ENCODE measurements at places on chromosomes 12 and 14.

DNA sequence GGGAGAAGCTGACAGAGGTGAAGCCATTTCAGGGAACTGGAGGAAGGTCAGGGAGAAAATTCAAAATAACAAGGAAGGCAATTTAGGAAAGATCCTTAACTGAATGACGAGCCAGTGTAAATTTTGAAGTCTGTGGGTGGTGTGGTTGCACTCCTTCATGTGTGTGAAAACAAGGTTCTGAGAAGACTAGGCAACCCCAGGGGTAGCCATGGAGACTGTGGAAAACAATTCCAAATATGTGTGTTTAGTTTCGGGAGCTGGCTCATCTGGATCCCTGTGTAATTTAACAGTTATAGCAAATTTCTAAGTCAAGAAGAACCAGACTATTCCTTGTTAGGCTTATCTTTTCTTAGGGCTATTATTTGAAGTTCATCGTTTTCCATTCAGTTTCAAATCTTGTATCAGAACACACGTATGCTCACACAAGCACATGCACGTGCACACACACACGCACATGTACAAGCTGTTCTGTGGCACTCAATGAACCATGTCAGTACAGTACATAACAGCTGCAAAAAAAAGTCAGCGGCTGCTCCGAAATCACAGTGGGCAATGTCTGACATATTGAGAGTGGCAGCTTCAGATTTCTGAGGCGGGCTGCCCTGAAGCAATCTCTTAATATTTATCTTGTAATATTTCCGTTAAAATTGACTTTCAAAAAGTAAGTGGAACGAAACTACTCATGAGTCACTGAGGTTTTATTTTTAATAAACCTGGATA is 411.2 kb downstream of the AEBP2 start:
- DNase-seq: no peak

DNA sequence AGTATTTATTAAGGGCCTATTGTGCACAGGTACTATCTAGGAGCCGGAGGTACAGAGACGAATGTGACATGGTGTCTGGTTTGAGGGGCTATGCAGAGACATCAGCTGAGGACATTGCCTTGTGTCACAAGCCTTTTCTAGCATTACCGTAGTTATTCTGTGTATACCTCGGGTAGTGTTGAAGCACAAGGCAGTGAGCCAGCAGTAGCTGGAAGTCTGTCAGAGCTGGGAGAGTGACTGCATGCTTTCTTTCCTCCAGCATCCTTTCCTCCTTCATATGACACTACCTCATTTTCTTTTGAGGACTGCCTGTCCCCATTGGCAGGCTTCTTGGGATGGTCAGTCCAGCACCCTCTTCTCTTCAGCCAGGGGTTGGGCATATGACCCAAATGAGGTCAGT is 77.0 kb downstream of the POLR3B start:
- no peak for DNase-seq

- no peak for DNase-seq
Observed at GRCh38 chr14:102901633-102902032, 20.8 kb upstream of the AMN start.

- no peak for DNase-seq
Observed at GRCh38 chr12:131850856-131851559, 22.8 kb downstream of the MMP17 start.

- no peak for DNase-seq
Observed at GRCh38 chr14:44914849-44915248, 46.9 kb downstream of the KLHL28 start.

Measured in fibroblast of the conjunctiva (primary cell).